Stimulated activated CD4-positive, alpha-beta T cell treated with anti-CD3 and anti-CD28 coated beads, TNF-alpha, amount 100 ng/mL, for 48 hours (primary cell): ENCODE measurements at places on chromosomes 6 and 20.

DNA sequence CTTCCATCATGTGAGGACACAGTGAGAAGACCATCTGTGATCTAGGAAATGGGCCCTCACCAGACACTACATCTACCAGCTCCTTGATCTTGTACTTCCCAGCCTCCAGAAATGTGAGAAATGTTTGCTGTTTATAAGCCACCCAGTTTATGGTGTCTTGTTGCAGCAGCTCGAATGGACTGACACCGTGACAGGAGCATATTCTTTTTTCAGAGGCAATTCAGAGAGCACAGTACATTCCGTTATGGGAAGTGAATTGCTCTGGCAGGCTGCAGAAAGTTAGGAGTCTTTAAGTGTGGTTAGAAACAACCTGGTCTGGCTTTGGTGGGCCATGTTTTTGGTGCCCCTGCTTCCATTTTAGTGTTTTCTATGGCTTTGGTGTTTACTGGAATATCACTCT is 75.1 kb downstream of the FIG4 start:
- no peak for DNase-seq

DNA sequence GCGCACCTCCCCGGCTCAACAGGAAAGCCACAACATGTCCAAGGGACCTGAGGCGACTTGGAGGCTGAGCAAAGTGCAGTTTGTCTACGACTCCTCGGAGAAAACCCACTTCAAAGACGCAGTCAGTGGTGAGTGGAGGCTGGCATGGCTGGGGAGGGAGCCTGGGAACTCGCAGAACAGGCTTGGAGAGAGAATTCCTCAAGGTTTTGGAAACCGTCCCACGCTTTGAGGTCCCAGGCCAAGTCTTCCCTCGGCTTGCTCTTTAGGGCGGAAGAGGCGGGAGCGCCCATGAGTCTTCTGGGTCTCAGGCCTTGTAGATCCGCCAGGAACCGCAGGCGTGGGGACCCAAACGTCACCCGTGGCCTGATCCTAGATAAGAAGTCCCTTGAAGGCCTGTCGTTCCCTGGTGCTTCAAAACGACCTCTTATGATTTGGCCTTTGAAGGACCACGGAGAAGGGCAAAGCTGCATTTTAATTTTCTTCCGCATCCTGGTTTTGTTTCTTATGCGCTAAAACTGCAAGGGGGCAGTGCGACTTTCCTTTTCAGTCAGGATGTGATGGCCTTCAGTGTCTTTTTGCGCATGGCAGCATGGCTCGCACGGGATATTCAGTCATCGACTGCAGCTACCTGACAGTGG is 2.0 kb downstream of the LAMP5 start:
- DNase-seq = no peak

DNA sequence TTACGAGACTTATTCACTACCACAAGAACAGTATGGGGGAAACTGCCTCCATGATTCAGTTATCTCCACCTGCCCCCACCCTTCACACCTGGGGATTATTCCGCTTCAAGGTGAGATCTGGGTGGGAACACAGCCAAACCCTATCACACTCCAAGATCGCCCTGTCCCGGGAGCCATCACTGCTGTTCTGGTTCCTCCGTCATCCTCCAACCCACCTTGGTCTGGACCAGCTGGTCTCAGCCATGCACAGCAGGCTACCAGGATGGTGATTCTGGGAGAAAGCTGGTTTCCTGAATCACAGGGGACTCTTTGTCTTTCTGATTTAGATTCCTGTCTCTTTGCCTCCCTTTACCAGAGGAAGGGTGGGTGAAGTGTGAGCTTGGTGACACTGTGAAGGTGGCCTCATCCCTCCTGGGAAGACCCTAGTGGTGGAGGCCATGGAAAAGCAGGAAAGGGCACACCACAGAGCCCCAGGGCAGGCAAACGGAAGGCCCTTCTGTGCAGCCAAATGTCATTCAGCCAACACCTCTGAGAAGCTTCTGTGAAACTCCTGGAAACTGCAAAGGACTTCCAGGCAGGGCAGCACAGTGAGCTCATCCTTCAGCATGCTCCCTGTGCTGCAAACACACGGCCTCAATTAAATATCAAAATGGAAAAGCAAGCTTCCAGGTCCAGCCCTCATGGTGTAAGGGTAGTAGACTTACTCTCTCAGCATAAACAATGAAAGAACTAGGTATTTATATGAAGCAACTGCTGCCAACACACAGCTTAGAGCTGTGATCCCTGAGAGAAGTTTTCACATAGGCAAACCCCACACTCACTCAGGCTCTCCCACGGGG is 169.8 kb downstream of the ANKRD60 start:
- DNase-seq = no peak

DNA sequence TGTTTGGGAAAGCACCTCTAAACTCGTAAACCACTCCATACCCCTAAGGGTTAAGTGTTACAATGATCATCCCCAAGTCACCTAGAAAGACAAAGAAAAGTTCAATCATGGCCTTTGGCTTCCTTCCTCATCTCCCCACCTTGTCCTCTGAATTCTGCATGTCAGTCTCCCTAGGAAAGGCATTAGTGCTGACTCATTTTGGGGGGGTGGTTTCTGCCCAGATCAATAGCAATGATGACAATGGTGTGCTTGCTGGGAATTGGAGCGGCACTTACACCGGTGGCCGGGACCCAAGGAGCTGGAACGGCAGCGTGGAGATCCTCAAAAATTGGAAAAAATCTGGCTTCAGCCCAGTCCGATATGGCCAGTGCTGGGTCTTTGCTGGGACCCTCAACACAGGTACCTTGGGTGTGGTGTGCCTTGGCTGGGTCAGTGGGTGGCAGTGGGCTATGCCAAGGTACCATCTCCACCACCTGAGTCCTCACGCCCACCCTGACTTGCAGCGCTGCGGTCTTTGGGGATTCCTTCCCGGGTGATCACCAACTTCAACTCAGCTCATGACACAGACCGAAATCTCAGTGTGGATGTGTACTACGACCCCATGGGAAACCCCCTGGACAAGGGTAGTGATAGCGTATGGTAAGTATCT is 21.2 kb downstream of the TGM3 start:
- no peak for DNase-seq

DNA sequence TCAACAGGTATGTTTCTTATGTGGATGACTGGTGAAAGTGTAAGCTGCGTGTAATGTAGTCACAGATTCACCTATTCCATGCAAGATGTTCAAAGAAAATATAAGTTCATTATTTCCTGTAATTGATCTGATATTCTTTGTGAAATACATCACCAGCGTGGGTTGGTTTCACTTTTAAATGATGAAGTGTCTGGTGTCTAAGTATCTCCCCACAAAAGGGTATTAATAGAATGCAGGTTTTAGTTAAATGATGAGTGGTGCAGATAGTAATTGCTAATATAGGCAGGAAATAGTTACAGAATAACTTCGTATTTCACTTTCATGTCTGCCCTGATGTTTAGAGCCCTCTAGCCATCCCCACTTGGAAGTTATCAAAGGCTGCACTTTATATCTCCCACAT is 22.2 kb downstream of the PGBD1 start:
- DNase-seq = no peak

GRCh38 chr6:32995448-32995847 is 13.9 kb downstream of the HLA-DOA start:
- no peak for DNase-seq

DNA sequence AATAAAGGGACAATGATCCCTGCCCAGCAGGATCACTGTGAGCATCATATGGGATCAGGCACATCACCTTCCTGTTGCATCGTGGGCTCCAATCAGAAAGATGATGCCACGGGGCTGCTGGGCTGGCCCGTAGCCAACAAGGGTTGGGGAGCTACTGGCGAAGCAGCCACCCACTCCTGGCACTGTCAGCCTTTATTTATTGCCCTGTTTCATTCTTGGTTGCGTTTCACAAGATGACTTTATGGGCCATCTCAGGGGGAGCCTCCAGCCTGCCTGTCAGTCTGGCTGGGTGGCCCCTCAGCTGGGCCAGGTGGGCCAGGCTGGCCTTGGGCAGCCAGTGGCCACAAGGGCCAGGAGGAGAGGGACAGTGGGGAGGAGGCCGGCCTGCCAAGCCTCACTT is 17.3 kb downstream of the VSTM2L start:
- DNase-seq = no peak

DNA sequence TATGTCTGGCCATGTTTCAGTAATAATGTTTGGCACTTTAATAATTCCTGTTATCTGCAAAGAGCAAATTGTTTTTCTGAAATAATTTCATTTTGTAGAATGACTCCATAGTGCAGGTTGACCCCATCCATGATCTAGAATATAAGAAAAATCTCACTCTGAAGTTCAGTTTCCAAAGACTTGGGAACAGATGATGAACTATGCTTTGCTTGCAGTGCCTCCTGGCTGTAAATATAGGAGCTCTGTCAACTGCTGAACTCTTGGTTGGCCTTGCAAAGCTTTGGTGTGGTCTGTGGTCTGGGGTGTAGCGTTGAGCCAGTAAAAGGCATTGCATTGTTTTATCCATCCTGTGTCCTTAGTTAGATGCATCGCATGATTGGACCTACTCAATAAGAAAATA is 104.0 kb downstream of the PLCB4 start:
- DNase-seq = no peak

DNA sequence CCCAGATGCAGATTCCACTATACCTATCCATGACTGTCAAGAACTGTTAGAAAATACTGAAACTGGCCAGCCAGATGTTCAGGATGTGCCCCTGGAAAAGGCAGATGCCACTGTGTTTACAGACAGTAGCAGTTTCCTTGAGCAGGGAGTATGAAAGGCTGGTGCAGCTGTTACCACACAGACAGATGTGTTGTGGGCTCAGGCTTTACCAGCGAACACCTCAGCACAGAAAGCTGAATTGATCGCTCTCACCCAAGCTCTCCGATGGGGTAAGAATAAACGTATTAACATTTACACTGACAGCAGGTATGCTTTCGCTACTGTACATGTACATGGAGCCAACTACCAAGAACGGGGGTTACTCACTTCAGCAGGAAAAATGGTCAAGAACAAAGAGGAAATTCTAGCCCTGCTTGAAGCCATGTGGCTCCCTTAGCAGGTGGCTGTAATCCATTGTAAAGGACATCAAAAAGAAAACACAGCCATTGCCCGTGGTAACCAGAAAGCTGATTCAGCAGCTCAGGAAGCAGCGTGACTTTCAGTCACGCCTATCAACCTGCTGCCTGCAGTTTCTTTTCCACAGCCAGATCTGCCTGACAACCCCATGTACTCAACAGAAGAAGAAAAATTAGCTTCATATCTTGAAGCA is 459.7 kb upstream of the HTR1E start:
- no peak for DNase-seq

DNA sequence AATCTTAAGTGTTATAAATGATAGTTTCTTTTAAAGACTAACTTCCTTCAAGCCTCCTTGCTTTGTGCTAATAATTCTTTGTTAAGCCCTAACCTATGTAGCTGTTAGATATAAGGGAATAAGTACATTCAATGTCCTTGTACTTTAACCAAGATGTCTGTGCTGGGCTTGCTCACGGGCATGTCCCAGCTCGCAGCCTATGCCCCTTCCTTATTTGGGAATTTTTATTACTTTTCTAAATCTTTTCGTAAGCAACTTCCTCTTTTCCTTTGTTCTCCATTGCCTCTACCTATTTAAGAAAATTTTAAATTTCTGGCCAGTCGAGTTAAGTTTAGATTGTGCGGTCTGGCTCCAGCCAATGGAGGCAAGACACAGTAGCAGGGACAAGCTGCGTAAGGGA is 26.0 kb upstream of the CDK19 start:
- no peak for DNase-seq

DNA sequence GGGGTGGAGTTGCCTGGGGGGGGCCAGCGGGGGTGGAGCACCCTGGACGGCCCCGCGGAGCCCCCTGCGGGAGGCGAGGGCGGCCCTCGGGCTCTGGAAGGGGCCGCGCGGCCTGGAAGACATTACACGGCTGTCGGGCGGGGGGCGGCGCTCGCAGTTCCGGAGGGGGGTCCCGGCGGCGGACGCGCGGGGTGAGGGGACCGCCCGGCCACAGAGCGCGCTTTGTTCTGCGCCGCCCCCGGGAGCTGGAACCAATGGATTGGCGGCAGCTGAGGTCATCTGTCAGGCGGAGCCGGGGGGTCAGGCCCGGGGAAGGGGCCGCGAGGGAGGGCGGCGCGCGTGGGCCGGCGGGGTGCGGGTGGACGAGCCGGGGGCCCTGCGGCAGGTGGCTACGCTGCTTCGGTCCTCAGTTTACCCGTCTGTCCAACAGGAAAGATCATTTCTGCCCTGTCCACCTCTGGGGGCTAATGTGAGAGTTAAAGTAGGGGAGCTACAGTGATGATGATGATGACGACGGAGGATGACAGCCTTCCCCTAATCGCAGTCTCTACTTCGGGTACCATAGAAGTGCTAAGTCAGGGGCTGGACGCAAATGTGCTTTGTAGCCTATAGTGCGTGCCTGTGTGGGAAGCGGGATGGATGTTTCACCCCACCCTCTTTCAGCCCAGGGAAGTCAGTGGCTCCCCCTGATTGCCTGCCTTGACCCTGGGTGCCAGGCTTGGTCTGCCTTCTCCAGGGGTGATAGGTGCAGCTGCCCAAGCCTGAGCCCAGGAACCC is 10.4 kb downstream of the SRXN1 start:
- DNase-seq = no peak

DNA sequence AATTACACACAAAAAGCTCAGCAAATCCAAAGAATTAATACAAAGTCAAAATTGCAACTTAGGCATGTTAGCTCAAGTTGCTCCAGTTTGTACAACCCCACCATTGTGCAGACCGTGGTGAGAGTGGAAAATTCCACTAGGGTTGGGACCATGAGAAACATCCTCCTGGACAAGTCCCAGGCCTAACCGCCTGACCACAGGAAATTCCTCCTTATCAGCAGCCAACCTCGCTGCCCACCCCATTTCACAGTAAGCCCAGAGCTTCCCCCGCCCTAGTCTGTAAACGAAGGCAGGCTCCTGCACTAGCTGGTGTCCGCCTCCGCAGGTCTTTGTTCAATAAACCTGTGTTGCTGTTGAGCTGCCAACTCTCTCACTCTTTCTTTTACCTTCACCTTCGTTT is 1023.3 kb downstream of the EYS start:
- no peak for DNase-seq

- no peak for DNase-seq
These were observed 12.3 kb downstream of the PCK1 start for GRCh38 chr20:57573242-57573641.

GRCh38 chr20:41038878-41039404 is 10.3 kb downstream of the TOP1 start:
- DNase-seq = no peak

DNA sequence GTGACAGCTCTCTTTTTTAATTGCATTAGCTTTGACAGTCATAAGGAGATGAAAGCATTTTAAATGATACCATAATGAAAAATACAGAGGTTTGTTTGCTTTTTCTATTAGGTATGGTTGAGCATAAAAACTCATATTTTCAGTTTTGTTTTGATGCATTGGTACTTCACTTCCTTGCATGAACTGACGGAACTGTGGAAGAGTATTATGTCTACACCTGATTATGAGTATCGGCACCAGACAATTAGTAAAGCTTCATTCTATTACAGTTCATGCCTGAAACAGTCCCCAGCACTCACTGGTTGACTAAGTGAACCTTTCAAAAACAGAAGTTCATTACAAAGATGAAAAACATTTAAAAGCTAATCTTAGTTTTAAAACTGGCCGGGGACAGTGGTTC is 593.0 kb downstream of the GRIK2 start:
- no peak for DNase-seq
